ENCODE measurements at places on chromosomes 6 and 20.
A peak's percentile ranks its signal among the peaks of the same experiment; 100 is the strongest.

GRCh38 chr6:617456-618100 lies 39.3 kb downstream of the HUS1B start:
- DNase-seq = no peak

GRCh38 chr20:62320581-62321354 lies 18.0 kb downstream of the ADRM1 start:
- no peak for DNase-seq

GRCh38 chr6:142500250-142500786 lies 198.5 kb downstream of the ADGRG6 start:
- no peak for DNase-seq

DNA sequence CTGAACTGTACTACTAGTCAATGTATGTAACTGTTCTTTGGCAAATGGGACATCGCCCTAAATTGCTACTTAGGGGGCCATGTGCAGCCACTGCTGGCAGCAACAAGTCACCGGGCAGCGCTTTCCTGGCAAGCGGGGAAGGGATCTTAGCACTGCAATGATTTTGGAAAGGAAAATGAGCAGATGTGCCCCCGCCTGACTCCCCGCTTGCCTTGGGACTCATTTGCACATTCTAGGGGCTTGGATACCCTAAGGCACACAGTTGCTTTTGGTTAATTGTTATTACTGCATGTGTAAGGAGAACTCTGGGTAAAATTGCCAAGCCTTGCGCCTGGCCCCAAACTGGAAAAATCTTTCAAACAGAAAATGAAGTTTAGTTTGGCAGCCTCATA lies 32.2 kb downstream of the CD83 start:
- no peak for DNase-seq

GRCh38 chr20:3719046-3719445 lies 6.6 kb upstream of the SIGLEC1 start:
- no peak for DNase-seq

DNA sequence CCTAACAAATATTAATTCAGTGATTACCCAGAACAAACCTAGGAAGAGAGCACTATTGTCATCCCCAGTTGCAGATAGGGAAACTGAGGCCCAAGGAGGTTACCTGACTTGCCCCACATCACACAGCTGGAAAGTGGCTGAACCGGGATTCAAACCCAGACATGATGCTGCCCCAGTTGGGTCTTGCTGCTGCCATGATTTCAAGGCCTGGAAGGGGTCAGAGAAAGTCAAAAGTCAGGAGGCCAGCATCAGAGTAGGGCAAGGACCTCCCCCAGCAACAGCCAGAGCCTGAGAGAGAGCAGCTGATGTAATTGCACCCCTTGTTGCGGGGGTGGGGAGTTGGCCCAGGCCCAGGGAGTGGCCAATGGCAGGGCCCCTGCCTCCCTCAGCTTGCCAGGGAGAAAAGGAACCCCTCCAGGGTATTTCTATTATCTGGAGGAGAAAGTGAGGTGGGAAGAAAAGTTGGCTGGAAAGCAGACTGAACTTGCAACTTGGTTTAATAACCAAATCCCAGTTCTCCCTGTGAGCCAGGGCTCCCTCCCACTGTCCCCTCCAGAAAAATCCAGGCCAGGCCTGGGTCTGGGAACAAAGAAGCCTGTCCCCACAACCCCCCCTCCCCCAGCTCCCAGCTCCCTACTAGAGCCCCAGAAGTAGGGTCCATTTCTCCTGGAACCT lies 83.6 kb downstream of the MRPL14 start:
- DNase-seq = no peak

DNA sequence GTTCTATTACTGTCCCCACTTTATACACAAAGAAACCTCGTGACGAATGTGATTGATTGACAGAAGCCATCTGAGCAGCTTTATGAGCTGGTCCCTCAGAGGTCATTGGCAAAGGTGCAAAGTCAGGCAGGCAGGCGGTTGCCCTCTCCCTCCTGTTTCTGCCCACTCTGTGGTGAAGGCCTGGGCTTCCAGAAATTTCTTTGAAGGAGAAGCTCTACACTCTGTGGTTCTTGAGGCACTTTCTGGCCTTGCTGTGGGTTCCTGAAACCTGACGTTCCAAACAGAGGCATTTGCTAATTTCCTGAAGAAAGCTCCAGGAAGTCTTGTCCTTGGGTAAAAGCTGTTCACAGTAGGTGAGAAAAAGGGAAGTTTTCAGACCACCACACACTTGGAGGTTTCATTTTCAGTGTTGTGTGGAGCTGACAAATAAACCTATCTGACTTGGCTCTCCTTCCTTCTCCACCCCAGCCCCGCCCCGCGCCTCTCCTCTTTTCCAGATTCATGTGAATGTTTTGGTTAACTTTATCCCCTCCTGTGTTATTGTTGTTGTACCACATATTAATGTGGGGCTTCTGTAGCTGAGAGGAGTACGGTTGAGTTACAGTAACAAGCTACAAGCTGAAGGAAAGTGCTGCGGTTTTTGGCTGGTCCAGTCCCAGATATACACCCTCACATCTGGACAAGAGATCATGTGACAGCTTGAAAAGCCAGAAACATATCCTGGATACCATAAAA lies 274.1 kb downstream of the CLIC5 start:
- no peak for DNase-seq

- no peak for DNase-seq
Measured at GRCh38 chr20:61917474-61918145, 148.1 kb downstream of the TAF4 start.

DNA sequence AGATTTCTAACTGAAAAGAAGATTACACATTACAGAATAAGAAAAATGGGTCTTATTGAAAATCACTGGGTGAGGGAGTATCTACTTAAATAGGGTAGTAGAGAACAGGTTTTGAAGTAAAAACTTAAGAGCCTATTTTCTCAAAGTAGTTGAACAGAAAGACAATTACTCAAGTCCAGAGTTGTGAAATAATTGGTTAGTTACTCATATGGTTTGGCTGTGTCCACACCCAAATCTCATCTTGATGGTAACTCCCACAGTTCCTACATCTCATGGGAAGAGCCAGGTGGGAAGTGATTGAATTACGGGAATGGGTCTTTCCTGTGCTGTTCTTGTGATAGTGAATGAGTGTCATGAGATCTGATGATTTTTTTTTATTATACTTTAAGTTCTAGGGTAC lies 1035.3 kb upstream of the GJE1 start:
- no peak for DNase-seq

- DNase-seq = no peak
Measured at GRCh38 chr6:142187209-142187608, 40.1 kb downstream of the VTA1 start.

GRCh38 chr6:34934516-34934915 lies 45.5 kb downstream of the ANKS1A start:
- DNase-seq = no peak

GRCh38 chr6:73145690-73146089 lies 79.6 kb downstream of the KHDC1L start:
- DNase-seq = no peak

DNA sequence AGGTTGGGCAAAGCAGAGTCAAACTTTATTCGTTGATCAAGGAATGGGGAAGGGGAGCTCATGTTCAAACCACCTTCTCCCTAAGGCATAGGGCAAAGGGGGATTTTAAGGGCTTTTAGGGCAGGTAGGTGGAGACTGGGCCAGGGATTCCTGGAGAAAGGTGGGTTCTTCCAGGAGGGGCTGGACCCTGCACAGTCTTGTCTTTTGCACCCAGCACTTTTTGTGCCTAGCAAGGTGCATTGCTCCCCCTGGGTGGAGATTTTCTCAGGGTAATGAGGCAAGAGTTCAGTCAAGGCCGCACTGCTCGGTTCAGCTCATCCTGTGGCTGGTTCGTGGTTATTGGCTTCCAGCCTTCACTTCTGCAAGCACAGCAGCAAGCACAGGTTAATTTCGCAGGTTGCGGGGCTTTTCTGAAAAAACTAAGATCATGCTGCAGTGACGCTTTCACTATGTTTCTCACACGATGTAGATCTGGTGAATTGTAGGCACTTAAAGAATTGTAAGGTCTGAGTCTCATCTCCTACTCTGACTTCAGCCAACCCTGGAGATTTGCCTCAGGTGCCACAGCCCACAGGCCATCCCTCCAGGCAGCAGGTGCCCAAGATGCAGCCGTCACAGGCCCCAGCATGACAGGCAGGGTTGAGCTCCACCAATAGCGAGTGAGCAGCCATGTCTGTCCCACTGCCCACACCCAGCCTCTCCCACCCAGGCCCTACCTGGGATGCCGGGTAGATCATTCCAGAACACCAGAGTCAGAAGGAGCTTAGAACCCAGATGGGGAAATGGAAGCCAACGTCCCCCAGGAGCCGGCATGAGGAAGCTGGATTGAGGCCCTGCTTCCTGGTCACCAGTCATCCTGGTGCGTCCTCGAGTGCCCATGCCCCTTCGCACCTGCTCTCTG lies 37.1 kb downstream of the SUN5 start:
- DNase-seq = no peak

- DNase-seq = no peak
Measured at GRCh38 chr6:137512757-137513605, 18.8 kb upstream of the OLIG3 start.

DNA sequence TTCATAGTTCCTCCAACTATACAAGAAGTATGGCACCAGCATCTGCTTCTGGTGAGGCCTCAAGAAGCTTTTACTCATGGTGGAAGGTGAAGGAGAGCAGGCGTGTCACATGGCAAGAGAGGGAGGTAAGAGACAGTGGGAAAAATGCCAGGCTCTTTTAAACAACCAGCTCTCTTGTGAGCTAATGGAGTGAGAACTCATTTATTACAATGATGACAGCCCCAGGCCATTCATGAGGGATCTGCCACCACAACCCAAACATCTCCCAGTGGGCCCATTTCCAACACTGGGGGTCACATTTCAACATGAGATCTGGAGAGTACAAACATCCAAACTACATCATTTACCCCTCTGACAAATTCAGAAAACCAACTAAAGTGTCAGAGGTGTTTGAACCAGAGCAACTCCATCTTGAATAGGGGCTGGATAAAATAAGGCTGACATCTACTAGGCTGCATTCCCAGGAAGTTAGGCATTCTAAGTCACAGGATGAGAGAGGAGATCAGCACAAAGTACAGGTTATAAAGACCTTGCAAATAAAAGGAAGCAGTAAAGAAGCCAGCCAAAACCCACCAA lies 2.2 kb upstream of the UBD start:
- no peak for DNase-seq

- DNase-seq = peak; percentile 65
Measured at GRCh38 chr6:36755435-36756348, 58.1 kb downstream of the RAB44 start.

DNA sequence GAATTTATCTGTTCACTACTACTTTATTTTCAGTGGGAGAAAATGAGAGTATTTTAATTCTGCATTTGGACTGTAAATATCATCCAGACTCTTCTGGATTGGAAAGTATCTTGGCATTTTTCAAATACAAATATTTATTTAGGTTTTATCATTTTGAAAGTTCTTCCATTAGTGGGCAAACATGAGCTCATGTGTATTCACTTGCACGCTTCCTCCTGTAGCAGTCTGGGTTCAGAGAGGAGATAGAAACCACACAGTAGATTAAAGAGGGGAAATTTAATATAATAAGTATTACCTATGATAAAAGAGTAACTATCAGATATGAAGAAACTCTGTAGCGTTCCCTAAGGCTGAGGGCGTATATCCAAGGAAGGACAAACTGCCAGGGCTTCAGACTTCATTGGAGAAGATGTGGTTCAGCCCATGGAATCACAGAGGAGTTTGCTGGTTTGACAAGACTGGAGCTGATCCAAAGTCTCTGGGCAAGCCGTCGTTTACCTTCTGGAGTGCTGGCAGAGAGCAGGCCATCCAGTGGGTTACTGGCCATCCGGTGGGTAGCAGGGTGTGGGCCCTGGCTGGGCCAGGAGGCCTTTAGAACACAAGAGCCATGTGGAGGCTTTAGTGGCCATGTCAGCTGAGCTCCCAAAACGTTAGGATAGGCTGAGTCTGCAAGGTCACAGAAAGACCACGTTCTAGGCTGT lies 44.3 kb downstream of the KCNS1 start:
- DNase-seq = no peak

GRCh38 chr20:1879934-1880333 lies 15.3 kb upstream of the SIRPA start:
- DNase-seq = no peak

- no peak for DNase-seq
Measured at GRCh38 chr6:67141005-67141404, 1434.0 kb upstream of the EYS start.

DNA sequence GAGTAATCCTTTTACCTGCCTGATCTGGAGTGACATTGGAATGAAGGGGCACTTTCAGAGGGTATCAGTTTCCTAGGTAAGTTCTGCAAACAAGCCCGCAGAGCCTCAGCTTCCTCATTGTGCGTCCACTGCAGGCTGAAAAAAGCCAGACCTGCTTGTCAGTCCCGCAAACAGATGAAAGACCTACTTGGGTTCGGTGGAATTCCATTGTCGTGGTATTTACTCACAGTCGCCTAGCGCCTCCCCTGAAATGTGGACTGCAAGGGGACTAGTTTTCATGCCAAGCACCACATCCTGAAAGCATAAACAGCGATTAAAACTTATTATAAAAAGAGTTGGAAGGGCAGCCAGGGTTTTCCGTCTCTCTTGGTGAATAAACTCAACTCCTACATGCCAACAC lies 121.5 kb downstream of the PAX1 start:
- DNase-seq = no peak

GRCh38 chr6:145886228-145886956 lies 71.8 kb upstream of the FBXO30 start:
- DNase-seq = no peak

GRCh38 chr6:154951345-154952200 lies 43.5 kb upstream of the TIAM2 start:
- no peak for DNase-seq

GRCh38 chr6:113476937-113477839 lies 380.0 kb upstream of the MARCKS start:
- DNase-seq = no peak

DNA sequence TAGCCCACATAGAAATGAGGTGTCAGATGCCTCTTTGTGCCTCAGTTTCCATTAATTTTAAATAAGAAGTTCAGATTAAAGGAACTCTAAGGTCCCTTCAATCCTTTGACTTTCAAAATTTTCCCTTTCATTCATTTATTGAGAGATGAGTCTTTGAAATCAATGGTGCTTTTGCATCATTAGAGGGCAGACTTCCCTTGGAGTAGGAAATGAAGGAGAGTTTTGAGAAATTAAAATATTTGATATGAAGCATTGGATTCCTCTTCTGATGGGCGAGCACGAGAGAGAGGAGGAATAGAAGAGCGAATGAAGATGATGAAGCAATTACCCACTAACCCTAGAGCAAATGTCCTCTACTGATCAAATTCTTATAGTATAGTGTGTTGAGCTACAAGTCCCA lies 105.7 kb downstream of the EDN1 start:
- no peak for DNase-seq

- DNase-seq = no peak
Measured at GRCh38 chr20:4156411-4156810, 141.1 kb upstream of the RNF24 start.

- no peak for DNase-seq
Measured at GRCh38 chr6:74932232-74932888, 273.5 kb downstream of the COL12A1 start.

GRCh38 chr20:25058051-25058846 lies at the start of gene ACSS1:
TSS of gene ACSS1 (minus strand) at chr20:25058139. CDS start at chr20:25058102, 37 bp downstream.
- DNase-seq = peak; percentile 59

DNA sequence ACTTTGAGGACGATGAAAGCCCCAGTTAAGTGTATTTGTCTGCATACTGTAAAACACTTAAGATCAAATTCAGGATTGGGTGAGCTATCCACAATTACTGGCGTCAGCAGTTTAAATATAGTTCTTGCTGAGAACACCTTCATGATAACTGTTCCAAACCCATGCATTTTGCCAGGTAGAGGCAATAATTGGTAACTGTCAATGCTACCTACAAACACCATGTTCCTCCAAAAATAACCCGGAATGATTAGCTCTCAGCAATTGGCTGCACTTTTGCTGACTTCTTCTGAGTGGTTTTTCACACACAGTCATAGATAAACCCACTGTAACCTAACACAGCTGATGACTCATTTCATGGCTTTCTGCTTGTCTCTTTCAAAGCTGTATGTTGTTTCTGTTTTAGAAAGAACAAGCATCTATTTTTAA lies 1358.6 kb upstream of the GJE1 start:
- DNase-seq = no peak
